Fibroblast of skin of back (primary cell): ENCODE measurements at places on chromosomes 1 and 21.

DNA sequence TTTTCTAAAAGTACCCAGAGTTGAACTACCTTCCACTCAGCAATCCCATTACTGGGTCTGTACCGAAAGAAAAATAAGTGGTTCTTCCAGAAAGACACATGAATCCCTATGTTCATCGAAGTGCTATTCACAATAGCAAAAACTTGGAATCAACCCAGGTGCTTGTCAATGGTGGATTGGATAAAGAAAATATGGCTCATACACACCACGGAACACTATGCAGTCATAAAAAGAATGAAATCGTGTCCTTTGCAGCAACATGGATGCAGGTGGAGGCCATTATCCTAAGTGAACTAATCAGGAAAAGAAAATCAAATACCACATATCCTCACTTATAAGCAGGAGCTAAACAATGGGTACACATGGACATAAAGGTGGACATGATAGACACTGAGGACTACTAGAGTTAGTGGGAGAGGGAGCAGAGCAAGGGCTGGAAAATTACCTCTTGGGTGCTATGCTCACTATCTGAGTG is 32.9 kb upstream of the JUN start:
- no peak for DNase-seq

- no peak for DNase-seq
Observed at GRCh38 chr1:119737040-119737682, 25.4 kb downstream of the PHGDH start.

GRCh38 chr1:208000504-208000903 is 89.6 kb upstream of the CD34 start:
- no peak for DNase-seq

- no peak for DNase-seq
Observed at GRCh38 chr1:173241528-173242347, 34.6 kb upstream of the TNFSF4 start.
